ENCODE measurements at places on chromosomes 16 and 17. TPM values are rescaled to one million over a fixed set of nuclear protein-coding genes. Genes with fewer than 3 reads are reported as not detected.

- no peak for DNase-seq
Measured at GRCh38 chr17:67912656-67913055, 83.6 kb downstream of the C17orf58 start.

DNA sequence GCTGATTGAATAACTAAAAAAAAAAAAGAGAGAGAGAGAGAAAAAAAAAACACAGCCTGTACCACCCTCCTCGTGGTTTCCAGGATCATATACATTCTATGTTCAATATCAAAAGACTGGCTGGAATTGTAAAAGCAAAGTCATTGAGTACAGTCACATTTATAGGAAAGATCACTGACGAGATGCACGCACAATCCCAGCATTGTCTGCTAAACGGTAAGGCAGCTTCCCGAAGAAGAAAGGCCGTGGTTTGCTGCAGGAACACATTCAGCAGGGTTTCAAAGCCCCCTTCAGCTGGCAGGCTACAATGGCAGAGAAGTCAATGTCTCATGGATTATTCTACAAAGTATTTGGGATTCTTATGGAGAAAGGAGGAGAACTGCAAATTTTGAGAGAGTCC, 9.3 kb downstream of the NQO1 start:
- no peak for DNase-seq

DNA sequence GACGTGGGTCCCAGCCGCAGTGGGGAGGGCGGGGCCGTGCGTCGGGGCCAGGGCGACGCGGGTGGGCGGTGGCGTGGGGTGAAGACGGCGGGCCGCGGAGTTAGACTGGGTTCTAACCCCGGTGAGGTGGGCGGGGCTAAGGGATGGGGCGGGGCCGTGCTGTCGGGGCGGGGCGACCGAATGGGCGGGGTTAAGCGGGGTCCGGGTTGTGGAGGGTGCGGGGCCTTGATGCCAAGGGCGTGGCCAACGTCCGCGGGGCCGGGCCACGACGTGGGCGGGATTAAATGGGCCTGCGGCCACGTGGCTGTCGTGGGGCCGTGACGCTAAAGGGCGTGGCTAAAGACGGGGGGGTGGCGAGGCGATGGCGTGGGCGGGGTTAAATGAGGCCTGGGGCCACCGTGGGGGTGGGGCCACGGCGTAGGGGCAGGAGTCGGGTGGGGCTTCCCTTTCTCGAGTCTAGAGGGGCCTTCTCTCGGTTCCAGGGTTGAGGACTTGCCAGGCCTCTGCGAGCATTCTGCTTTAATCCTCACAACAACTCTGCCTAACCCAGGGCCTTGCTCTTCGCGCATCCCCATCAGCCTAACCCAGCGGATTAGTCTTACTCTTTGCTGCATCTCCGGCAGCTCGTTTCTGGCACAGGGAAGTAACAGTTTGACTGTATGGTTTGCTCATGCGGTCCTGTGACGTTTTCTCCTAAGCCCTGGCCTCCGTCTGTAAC, 739 bp downstream of the TCF25 start:
- DNase-seq, result peak; percentile 96

Gene G6PC1
- not detected for polyA plus RNA-seq

Gene DRG2
- polyA plus RNA-seq, result 49.7 TPM
